ENCODE measurements at places on chromosomes 2 and 18.

DNA sequence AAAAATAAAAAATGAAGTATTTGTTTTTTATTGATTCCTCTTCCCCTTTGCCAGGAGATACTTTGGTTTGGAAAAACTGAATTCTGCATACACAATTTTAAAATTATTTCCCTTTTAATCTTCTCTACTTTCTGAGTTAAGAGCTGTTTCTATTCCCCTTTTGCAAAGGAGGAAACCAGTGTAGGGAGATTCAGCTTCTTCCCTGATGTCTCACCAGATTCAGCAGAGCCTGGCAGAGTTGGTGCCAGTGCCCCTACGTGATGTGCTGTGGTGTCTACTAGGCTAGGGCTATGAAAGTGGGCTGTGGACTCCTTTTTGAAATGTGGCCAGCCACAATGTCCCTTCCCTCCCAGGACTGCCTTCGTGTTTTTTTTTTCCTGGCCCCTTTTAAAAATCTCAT is 2.4 kb downstream of the RPE start:
- no peak for DNase-seq

- no peak for DNase-seq
These were observed 120.5 kb upstream of the SPATS2L start for GRCh38 chr2:200186002-200186401.

GRCh38 chr2:85199698-85200097 is 66.5 kb downstream of the TCF7L1 start:
- DNase-seq: no peak

DNA sequence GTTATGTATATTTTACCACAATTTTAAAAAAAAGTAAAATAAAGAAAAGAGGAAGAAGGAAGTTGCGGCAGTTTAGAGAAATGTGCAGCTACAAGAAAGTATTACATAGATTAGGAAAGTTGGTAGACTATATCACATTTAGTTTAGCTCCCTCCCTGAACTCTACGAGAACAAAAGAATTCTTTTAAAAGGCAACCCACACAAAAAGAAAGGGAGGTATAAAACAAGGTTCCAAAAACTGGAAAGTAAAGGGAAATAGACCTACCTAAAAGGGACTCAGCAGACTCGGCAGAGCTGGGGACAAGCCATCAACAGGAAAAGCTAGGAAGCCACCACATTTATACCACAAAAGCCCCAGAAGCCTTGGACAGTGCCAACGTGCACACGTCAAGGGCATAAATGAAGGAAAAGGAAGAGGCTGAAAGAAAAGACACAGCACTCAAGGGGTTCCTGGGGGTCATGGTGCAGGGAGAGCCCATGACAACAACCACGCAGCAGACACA is 9.1 kb downstream of the TMEM127 start:
- DNase-seq: no peak

DNA sequence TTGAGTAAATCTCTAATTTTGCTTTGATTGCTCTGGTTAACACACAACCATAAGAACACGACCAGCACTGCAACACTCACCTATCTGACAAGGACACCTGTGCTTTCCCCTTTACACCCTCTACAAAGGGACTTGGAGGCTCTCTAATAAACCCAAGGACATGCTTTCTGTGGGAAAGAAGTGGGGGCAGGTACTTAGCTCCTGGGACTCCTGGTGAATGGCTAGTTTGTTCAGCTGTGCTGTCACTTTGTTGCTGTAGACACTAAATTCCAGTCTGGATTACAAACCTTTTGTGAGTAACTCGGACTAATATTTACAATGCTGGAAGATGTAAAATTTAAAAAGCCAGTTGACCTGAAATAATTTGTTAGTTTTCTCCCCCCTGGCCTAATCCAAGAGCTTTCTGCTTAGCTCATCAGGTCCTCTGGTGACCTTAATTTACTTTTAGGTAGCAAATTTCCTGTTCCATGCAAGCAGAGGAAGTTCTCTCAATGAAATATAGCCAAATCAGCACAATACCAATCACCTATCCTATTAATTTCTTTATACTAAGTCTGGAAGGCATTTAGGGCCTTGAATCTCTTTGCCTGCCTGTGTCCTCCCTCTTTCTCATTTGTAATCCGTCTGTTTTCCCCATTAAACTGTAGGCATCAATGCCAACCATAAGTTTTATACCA is 67.5 kb downstream of the PLCL1 start:
- DNase-seq: no peak

GRCh38 chr2:234109321-234109720 is 58.8 kb downstream of the SPP2 start:
- DNase-seq: no peak

DNA sequence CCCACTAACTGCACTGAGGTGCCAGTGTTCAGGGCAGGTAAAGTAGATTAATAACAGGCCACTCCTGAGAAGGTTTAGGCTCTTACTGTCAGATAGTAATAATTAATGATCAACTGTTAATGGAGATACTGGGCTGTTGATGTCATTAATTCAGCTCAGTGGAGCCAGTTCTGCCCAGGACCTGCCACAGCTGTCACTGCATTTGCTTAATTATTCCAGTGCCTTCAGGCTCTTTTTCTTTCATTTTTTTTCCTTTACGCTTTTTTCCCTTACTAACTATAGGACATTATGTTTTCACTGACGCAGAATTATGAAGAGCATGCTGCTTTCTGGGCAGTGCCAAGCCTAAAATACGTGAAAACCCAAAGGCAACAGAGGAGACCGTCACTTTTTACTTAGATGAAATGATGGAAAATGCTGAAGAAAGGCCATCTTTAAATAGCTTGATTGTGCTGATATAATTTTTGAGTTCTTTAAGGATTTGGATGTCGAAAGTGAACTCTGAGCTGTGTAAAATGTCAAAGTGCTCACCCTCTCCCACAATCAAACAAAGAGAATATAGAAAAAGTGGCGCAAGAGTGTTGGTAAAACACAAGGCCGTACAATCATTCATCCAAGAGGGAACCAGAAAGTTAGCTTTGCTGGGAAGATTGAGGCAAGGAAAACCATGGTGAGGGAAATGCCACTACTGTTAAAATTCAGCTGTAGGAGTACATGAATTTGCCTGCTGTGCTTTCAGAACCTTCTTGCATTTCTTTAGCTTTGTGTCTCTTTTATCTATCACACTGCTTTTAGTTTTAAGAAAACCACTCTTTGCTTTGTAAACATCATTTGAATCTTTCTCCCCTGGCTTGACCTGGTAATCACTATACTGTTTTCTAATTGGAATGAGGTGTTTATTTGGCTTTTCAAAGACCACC is 192.0 kb upstream of the ZEB2 start:
- DNase-seq: no peak

DNA sequence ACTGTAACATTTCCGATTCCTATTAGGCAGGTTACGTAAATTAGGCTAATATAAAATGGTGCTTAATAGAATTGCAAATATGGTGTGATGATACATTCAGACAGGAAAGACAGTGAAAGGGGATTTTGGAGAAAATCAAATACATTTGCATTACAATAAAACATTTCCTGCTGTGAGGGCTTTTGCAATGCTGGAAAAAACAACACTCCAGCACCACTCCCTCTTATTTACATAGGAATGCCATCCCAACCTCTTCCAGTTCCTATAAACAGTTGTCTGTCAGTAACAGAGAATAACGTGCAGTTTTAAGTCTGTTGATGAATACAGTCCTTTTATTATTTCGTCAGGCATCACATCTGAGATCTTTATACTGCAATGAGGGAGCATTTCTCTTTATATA is 298.8 kb upstream of the FANCL start:
- no peak for DNase-seq

DNA sequence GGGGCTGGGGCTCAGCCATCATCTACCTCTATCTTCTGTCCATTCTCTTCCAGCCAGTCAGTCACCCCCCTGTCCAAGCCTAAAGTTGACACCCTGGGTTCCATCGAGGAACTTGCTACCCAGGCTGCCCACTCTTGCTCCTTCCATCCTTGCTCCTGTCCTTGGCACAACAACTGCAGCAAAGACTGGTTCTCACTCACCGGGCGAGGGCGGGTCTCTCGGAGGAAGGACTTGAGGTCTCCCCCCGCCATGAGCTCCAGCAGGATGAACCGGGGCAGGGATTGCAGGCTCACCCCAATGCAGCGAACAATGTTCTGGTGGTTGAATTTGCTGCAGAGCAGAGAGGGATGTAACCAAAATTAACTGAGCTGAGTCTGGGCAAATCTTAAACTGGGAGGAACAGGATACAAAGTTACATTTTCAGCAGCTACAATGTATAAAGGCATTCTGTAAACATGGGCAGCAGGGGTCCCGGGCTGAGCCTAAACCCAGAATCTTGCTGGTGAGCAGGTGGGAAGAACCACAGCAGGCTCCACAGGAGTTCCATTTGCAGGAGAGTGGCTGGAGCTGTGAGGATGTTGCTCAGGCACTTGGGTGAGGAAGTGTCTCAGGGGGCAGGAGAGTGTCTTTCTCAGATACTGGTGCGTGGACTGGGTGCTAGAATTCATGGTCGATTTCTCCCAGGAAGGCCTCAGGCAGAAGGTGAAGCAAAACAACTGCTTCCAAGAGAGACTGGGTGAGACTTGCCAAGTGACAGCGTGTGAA is 105.5 kb downstream of the CLIP4 start:
- no peak for DNase-seq

- DNase-seq: no peak
These were observed 67.7 kb upstream of the GLI2 start for GRCh38 chr2:120667981-120668380.

- no peak for DNase-seq
These were observed 43.2 kb upstream of the KDM3A start for GRCh38 chr2:86397986-86398385.

DNA sequence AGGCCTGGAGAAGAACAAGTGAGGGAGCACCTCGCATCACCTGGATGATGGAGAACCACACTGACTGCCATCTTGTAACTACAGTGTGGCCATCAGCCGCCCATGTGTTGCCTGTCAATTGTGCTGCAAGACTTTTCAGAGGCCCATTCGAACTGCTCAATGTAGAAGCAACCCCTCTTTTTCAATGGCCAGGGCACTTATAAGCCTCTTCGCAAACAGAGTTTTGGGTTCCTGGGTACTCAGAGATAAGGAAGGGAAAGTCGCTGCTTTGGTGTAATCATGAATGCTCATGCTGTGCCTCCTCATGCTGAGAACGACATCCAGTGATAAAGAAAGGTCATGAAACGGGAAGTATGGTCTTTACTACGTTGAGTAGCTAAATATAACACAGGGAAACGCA is 143.9 kb upstream of the SLC39A10 start:
- DNase-seq: no peak

DNA sequence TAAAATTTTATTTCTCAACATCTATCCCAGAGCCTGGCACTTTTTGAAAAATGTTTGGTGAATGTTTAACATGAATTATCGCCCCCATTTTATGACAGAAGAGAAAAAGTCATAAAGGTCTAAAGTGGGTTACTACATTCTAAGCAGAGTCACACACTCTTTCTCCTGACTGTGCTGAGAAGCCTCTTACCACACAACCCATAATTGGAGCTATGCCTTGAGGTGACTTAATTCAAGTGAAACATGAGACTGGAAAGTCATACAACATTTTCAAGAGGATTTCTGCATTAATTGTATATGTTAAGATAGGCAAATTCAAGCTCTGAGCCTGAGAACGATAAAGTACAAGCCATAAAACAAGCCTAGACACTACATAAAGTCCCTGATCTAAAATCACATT is 3.1 kb upstream of the DSEL start:
- DNase-seq: no peak

DNA sequence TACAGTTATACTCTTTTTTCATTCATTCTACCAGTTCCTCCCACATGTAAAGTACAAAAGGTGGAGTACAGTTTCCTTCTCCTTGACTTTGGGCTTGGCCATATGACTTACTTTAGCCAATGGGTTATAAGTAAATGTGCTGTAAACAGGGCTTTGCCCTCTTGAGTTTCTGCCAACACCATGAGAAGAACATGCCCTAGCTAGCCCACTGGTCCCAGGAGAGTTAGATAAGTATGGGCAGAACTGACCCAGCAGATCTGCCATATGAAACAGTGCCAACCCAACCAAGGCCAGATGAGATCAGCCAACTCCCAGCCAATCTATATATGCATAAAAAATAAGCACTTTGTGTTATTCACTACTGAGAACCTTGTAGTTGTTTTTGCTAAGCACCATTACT is 25.5 kb downstream of the ZC3H8 start:
- no peak for DNase-seq

- DNase-seq: no peak
These were observed 72.5 kb upstream of the SERPINE2 start for GRCh38 chr2:224111576-224111975.

DNA sequence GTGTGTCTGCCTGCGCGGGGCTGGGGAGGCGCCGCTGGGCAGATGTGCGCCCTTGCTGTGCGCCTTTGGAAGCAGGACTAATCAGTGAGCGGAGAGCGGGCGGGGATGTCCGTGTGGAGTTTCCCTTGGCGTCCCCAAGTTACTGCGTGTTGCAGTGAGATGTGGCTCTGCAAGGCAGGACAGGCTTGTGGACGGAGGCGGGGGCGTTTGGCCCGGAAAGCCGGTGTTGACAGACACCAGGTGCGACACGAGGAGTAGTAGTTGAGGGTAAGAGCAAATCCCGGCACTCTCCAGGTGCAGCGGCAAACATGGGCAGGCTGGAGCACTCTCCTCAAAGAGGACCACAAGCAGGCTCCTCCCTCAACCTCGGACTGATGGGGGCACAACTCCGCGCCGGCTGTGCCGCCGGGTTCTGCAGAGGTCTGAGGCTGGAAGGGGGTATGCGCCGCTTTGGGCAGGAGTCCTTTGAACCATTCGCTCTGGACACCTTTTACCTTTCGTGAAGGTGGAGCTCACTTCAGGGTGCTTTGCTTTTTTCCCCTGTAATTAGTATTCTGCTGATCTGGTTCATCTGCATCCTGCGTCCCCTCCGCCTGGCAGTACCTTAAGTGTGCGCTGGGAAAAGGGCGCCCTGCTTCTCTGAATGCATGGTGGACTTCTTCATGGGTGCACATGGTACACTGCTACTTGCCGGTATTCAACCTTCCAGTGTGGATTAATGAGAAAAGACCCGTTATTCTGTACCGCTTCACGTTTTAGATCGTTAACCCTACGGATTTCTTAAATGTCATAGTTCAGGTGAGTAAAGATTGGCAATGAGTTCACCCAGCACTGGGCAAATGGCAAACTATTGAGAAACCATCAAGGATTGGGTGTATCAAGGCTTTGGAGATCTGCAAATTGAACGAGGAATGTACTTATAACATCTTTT is 608 bp downstream of the CDH7 start:
- no peak for DNase-seq

DNA sequence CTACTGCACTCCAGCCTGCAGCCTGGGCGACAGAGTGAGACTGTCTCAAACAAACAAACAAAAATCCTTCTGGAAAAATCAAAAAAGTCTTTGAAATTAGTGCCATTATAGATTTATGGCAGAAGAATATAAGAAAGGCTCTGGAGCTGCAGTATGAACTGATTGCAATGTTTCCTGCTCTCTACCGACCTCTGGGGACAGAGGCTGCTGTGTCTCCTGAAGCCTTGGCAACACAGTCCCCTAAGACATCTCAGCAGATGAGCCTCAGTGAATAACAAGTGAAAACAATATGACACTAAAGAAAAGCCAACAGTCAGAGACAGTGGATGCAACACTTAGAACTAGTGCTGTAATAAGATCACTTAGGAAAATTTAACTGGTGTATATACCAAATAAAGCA is 494.9 kb upstream of the LRATD1 start:
- DNase-seq: no peak

- DNase-seq: no peak
These were observed 23.5 kb downstream of the GPR35 start for GRCh38 chr2:240648650-240649275.
